Testis (tissue), 5 donors: ENCODE measurements at places on chromosomes 12 and 14. TPM values are rescaled to one million over a fixed set of nuclear protein-coding genes. Genes with fewer than 3 reads are reported as not detected.

- no peak for DNase-seq
Measured at GRCh38 chr14:29310757-29311156, 544.2 kb downstream of the FOXG1 start.

DNA sequence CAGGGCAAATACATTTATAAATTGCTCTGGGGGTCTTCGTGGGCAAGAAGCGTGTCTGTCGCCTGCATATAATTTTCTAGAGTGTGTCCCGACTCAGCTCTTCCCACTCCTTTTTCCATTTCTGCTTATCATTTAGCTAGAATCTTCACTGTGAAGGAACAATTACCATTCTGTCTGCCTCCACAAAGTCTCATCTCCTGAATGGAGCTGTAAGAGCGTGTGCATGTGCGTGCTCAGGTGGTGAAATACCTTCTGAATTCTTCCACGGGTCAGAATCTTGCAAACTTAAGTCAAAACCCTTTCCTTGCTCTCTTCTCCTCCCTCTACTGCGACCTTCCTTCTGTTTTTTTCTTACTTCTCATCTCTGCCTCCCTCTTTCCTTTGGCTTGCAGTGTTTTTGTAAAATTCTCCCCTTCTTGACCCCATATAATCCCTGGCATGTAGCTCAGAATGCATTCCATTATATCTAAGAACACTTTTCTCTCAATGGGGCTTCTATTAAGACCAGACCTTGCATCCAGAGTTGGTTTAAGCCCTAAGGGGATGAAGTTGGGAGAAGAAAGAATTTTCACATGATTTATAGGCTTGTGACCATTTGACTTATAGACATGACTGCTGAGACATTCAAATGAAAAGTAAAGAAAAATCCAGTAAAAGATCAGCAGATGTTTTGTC is 25.0 kb upstream of the GSG1 start:
- DNase-seq: no peak

DNA sequence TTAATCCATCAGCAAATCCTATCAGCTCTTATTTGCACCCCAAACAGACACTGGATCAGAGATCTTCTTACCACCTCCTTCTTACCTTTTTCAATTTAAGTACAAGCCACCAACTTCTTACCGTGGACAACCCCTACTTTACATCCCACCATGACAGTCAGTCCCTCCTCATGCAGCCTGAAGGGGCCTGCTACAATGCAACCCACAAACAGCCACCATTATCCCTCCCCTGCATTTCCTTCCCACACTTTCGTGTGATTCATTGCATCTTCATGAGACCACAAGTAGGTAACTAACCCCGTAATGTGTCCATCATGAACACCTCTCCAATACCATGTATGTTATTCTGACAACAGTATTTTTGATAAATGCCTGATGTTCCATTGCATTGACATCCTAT is 108.6 kb downstream of the BCL11B start:
- no peak for DNase-seq

- no peak for DNase-seq
Measured at GRCh38 chr14:80575763-80576162, 364.5 kb upstream of the DIO2 start.

DNA sequence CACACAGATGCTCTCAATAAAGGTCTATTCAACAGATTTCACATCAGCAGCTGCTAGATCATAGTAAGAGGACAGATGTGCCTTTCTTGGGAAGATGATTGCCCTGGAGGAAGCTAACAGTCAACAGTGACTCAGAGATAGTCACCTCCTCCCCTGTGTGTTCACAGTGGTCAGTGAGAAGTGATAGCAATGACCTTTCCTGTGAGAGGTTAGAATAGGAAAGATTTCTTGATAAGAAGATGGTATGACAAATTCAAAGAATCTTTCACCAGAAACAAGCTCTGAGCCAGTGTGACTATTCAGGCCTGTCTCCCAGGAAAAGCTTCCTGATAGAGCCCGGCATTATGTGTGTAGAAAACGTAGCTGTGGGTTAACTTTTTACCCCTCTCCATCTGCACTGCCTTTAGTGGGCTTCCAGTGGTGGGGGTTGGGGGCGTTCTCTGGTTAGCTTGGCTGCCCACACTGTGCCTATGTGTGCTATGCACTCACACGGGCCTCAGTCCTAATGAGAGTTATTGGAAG is 66.4 kb upstream of the ARHGAP5 start:
- no peak for DNase-seq

DNA sequence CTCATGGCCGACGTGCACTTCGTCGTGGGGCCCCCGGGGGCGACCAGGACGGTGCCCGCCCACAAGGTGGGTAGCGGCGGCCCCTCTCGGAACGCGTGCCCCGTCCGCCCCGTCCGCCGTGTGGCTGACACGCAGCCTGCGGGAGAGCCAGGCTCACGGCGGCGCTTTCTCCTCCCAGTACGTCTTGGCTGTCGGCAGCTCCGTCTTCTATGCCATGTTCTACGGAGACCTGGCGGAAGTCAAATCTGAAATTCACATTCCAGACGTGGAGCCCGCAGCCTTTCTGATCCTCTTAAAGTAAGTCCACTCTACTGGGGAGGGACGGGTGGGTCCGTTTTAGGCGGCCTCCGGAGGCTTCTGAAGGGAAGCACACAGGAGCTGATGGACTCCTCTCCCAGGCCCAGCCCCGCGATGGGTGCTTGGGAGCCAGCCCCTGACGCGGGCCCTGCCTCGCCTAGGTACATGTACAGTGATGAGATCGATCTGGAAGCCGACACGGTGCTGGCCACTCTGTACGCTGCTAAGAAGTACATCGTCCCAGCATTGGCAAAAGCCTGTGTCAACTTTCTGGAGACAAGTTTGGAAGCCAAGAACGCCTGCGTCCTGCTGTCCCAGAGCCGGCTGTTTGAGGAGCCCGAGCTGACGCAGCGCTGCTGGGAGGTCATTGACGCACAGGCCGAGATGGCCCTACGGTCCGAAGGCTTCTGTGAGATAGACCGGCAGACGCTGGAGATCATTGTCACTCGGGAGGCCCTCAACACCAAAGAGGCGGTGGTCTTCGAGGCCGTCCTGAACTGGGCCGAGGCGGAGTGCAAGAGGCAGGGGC is 1.1 kb downstream of the BTBD6 start:
- DNase-seq: peak; percentile 45

DNA sequence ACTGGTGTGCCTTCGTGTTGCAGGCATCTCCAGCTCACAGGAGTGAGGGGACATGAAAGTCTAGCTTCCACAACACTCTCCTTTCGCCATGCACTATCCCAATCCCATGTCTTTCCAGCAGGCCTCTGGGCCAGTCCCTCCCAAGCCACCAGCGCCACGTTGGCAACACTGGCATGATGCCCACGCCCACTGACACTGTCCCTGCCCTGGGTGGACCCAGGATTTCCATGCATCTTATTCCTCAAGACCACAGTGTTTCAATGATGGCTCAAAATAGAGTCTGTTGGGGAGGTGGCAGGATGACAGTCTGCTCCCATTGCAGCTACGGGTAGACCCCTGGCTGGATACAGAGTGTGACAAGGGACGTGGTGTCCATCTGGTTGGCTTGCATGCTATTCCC is 2.3 kb downstream of the SP7 start:
- DNase-seq: no peak

- peak; percentile 43 for DNase-seq
Measured at GRCh38 chr12:29519585-29520182, 22.2 kb upstream of the OVCH1 start.

DNA sequence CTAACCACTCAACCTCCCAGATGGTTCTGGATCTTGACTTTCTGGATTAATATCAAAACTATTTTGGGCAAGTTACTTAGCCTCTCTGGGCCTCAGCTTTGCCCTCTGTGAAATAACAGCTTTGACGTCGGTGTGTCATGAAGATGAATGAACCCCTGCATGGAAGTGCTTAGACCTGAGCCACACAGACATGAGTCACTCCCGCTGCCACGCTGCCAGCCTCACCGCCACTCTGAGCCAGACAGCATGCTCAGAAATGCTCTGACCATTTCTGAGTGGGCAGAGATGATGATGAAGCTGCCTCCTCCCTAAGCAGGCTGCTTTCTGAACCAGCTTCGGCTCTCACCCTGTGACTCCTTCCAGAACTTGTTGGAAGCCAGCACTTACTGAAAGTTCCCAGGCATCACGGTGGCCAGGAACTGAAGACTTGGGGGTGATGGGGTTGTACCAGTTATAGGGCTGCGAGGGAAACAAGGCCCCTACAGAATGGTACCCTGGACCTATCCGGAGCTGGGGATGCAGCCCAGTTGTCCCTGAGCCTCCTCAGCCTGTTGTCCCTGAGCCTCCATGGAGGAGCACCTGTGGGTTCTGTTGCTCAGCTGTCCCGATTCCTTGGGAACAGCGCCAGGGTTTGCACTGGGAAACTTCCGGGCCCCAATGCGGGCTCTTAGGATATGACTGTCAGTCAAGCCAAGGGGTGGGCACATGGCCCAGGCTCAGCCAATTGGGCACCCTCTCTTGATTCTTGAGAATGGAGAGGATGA is 2.0 kb upstream of the CCDC197 start:
- DNase-seq: peak; percentile 21

- no peak for DNase-seq
Measured at GRCh38 chr14:98144964-98145363, 1127.0 kb downstream of the BCL11B start.

GRCh38 chr12:43740511-43741100 is 18.0 kb downstream of the PUS7L start:
- no peak for DNase-seq

DNA sequence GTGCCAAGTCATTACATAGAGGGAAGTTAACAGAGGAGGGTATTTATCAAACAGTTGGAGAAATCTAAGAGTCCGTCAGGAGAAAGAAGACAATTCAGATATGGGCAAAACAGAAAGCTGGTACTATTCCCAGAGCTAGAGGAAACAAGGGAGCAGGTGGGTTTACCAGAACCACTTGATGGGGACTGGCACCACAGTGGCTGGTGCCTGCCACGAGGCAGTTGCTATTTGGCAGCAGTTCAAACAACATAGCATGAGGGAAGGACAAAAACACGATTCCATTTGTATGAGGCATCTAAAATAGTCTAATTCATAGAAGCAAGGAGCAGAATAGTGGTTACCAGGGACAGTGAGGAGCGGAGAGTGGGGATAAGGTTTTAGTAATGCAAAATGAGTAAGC is 24.6 kb upstream of the KLRD1 start:
- DNase-seq: no peak

- DNase-seq: no peak
Measured at GRCh38 chr12:44771485-44772021, 104.6 kb downstream of the NELL2 start.

DNA sequence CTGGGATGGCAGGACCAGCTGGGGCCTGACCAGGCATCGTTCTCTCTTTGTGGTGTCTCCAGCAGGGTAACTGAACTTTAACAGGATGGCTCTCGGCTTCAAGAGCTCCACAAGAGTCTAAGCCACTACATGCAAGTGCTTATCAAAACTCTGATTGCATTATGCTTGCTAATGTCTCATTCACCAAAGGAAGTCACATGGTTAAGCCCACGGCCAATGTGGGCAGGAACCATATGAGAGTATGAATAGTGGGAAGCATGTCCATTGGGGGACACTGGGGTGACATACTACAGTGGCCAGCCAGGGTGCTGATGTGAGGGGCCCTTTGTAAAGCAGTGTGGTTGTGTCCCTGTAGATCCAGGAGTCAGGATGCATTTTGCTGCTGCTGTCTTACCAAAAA is 35.0 kb upstream of the KCNA5 start:
- DNase-seq: no peak

- no peak for DNase-seq
Measured at GRCh38 chr12:102053062-102053349, 8.8 kb downstream of the WASHC3 start.

- peak; percentile 82 for DNase-seq
Measured at GRCh38 chr12:16939871-16940306, 333.9 kb upstream of the LMO3 start.

GRCh38 chr14:75724414-75725204 is 63.6 kb downstream of the TTLL5 start:
- DNase-seq: no peak

DNA sequence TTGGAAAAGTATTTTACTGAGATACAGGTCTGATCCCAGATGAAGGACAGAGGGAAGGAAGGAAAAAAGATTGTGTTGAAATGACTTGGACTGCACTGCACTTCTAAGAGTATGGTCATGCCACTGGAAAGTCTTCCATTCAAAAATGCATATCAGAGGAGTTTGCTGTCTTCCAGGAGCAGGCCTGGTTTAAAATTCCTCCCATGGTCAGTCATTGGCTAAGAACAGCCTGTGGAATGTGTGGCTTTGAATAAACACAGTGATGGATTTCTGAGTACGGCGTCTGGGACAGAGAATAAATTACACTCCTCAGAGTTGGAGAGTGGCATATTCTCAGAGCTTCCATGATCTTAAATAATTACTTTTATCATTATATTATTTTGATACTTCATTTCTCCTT is 245.8 kb upstream of the PDZRN4 start:
- no peak for DNase-seq

DNA sequence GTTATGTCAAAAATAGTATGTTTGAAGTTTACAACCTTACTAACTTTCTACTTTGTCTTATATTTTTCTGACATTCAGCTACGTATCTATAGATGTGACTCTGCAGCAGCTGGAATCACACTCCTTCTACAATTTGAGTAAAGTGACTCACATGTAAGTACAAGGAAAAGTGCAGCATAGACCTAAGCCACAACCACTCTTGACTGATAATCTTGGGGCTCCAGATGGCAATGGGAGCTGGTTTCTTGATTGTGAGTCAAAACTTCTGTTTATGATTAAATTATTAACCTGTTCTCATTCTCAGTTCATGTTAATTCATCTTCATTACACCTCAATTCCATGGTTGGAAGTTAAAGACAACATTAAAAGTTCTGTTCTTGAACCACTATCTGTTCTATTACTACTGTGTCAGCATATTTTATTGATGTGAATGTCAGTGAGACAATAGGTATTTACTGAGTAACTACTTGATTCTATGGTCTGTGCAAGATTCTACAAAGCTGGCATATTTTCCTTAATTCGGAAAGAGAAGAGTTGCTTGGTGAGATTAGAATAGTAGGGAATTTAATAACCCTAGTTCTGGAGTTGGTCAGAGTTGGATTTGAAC is 112.9 kb downstream of the TSHR start:
- no peak for DNase-seq

The WNT1 gene
- 0.62 TPM for polyA plus RNA-seq

The SDR9C7 gene
- 0.46 TPM for polyA plus RNA-seq

The RTN1 gene
- polyA plus RNA-seq: 10.9 TPM

The PZP gene
- 10.7 TPM for polyA plus RNA-seq

The ENDOU gene
- 0.21 TPM for polyA plus RNA-seq

The ACVR1B gene
- 37.3 TPM for polyA plus RNA-seq

The PLBD1 gene
- polyA plus RNA-seq: 18.5 TPM

The BMP4 gene
- polyA plus RNA-seq: 8.4 TPM

The BAZ2A gene
- polyA plus RNA-seq: 134 TPM

The COX8C gene
- 65.3 TPM for polyA plus RNA-seq
